ENCODE measurements at places on chromosomes 1 and 21.

DNA sequence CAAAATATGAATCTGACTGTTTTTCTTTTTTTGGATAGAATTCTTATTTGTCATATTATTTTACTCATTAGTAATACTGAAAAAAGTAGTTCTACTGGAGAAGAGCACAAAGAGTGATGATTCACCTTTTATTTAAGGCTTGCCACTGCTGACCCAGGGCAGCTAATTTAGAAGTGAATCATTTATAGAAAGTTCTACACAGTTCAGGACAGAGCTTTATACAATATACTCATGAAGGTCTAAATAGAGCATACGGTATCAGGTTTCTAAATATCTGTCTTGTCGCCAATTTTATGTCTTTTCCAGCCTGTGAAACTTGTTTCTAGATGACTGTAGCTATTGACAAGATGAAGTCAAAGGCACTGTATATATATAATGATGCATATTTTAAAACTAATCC, 25.0 kb downstream of the GIPC2 start:
- peak; percentile 55 for DNase-seq

DNA sequence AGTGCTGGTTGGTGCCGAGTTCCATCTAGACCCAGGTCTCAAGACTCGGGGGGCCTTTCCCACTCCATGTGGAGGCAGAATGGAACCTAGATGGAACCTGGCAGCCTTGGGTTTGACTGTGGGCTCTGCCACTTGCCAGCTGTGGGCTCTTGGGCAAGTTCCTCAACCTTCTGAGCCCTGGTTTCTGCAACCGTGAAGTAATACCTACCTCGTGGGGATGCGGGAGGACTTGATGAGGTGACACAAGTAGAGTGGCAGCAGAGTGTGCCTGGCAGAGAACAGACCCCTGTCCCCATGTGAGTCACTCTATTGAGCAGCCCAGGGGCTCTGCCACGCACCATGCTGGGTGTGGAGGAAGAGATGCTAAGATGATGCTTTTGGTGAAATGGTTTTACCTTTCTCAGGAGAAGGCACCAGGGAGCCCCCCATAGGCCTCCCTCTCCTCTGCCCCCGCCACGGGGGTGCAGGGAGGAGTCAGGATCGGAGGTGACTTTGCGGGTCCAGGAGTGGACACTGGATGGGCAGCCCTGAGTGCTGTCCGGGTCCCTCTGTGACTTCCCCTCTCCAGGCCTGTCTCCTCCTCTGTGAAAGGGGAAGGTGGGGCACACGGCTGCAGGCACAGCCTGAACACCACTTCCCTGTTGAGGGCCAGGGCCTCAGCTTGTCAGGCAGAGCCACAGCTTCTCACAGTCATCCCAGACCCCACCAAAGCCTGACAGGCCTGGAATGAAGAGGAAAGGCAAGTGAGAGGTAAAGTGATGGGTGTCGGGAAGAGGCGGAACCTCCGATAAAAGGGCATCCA, 36.7 kb upstream of the EDN2 start:
- DNase-seq, result no peak

GRCh38 chr21:35547946-35548774, 499.1 kb upstream of the RUNX1 start:
- no peak for DNase-seq

DNA sequence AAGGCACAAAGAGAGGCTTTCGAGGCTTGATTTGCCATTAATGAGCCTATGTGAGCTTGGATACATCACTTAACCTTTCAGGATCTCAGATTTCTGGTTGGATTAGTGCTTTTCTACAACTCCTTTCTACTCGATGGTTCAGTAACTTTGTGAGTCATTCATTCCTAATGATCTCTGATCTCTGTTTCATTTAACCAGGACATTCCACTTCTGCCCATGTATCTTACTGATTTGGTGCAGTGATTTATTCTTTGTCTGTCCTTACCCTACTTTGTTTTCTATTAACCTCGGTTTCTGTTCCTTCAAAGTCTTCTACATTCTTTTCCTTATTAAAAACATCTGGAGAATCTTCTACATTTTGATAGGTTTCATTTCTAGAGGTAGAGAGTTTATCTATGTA, 94.6 kb upstream of the ZBTB18 start:
- no peak for DNase-seq

- DNase-seq, result peak; percentile 52
Measured at GRCh38 chr1:221794079-221794670, 52.3 kb upstream of the DUSP10 start.

GRCh38 chr1:44405031-44405797, at the start of gene RNF220:
Gene RNF220 (plus strand): TSS chr1:44405255.
- DNase-seq, result peak; percentile 67

GRCh38 chr1:11749203-11749689, 12.7 kb upstream of the C1orf167 start:
- DNase-seq, result peak; percentile 43

DNA sequence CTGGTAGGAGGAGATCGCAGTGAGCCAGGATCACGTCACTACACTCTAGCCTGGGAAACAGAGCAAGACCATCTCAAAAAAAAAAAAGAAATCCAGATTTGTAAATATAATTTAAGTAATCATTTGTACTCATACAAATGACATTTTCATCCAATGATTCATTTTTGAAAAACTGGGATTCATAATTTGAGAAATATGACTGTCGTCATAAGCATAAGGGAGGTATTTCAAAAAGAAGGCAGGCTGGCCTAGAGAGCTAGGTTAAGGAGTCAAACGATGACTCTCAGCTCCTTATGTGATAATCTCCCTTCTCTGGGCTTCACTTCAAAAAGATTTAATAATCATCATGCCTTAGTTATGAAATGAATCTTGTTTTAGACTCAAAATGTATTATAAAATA, 2.3 kb downstream of the GART start:
- DNase-seq, result peak; percentile 27

- DNase-seq, result no peak
Measured at GRCh38 chr1:229340496-229340895, 2.4 kb downstream of the CCSAP start.

- DNase-seq, result no peak
Measured at GRCh38 chr1:170711682-170712081, 47.8 kb downstream of the PRRX1 start.

GRCh38 chr1:154819628-154820590, 50.2 kb downstream of the KCNN3 start:
- peak; percentile 8 for DNase-seq

- DNase-seq, result no peak
Measured at GRCh38 chr1:114258074-114258473, 104.4 kb upstream of the SYT6 start.

DNA sequence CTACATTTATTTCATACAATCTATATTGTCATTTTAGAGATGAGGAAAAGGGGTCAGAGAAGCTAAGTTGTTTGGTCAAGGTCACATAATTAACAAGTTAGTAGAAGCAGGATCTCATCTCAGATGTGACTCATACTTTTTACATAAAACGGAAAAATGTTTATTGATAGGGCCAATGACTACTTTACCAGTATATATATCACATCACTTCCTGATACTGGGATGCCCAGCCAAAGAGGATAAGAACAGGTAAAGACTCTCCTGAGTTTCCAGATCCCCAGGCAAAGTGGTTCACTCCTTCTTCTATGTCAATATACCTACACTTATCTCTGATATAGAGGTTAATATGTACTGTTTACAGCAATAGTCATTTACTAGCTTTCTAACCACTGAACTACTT, 21.0 kb downstream of the YIPF1 start:
- DNase-seq, result no peak

DNA sequence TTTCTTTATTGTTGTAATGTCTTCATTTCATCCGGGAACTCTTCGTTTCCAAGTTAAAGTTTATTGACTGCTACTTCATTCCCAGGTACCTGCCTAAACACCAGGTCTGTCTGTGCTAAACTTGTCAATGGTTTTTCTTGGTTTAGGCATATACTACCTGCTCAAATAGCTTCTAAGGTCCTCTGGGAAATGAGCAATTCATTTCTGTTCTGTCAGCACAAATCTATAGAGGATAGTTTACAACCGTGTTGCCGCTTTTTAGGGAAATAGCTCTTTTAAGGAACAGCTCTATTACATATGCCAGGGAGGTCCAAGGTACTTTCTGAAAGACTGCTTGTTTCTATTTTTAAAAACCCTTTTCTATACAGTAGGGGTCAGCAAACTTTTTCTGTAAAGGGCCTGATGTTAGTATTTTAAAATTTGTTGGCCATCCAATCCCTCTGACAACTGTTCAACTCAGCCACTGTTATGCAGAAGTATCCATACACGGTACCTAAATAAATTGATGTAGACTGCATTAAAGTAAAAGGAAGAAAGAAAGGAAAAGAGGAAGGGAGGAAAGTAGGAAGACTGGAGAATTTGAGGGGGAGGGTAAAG, 222.7 kb upstream of the PTBP2 start:
- no peak for DNase-seq

DNA sequence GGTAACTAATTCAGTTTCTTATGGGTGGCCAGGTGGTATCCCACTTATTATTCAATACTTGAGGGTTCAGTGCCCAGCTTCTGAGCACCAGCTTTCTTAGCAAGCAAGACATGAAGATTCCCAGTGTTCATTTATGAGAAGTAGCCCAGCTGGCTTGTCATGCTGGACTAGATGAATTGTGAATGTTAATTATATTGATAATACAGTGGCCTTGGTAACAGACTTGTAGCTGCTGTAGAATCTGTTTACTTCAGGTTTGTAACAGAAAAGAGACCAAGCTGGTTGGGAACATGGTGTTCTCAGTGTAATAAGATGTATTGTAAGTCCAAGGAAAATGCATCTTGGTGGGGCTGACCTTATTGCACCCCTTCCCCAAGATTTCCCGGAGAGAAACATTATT, 10.1 kb downstream of the AHCYL1 start:
- no peak for DNase-seq

- DNase-seq, result no peak
Measured at GRCh38 chr1:92691925-92692324, 93.0 kb downstream of the EVI5 start.

DNA sequence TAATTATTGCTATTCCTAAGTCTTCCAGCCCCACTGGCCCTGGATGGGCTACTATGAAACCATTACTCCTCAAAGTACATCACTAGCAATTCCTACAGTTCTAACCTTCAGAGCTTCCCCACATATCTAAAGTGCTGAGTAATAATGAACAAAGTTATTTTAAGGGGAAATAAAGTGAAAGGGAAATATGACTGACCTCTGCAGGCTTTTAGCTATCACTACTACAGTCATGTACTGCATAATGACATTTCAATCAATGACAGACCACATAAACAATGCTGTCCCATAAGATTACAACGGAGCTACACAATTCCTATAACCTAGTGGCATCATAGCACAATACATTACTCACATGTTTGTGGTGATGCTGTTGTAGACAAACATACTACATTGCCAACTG, 32.5 kb upstream of the ASPM start:
- peak; percentile 82 for DNase-seq

GRCh38 chr21:27475363-27475955, 508.6 kb upstream of the ADAMTS5 start:
- DNase-seq, result no peak
